ENCODE measurements at places on chromosomes 1 and 21.

DNA sequence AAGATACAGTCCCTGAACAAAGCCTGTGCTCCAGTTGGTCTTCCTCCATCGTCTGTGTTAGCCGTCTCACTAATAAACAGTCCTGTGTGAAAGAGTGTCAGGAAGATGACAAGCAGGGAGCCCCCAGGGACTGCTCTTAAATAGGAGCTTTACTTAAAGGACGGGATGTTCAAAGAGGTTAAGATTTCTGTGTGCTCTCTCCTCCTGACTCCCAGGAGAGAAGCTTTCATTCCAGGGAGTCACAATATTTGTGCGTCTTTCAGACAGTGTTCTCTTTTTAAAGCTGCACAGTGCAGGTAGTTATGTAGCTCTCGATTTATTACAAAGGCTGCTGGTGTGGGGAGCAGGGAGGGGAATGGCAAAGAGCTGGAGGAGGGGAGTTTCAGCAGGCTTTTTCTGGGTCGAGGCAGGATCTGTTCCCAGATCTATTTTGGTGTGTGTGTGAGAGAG, 43.5 kb downstream of the STYXL2 start:
- DNase-seq = no peak

DNA sequence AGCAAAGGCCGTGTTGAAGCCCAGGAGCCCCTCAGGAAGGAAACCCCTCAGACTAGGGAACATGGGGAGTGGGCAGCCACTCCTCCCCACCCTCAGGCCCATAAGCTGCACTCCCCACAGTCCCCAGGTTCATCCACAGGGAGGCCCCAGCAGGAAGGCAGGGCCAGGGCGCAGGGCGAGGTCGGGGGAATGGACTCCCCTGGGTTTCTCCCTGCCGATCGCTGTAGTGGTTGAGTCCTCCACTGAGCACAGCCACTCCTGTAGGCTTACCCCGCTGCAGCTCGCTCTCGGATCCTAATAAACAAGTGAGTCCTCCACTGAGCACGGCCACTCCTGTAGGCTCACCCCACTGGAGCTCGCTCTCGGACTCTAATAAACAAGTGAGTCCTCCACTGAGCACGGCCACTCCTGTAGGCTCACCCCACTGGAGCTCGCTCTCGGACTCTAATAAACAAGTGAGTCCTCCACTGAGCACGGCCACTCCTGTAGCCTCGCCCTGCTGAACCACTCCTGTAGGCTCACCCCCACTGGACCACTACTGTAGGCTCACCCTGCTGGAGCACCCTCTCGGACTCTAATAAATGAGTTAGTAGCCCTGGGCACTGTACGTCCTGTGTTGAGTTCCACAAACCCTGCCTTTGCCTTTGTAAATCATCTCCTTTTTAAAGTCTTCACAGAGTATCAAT, 16.2 kb upstream of the COL18A1 start:
- no peak for DNase-seq

DNA sequence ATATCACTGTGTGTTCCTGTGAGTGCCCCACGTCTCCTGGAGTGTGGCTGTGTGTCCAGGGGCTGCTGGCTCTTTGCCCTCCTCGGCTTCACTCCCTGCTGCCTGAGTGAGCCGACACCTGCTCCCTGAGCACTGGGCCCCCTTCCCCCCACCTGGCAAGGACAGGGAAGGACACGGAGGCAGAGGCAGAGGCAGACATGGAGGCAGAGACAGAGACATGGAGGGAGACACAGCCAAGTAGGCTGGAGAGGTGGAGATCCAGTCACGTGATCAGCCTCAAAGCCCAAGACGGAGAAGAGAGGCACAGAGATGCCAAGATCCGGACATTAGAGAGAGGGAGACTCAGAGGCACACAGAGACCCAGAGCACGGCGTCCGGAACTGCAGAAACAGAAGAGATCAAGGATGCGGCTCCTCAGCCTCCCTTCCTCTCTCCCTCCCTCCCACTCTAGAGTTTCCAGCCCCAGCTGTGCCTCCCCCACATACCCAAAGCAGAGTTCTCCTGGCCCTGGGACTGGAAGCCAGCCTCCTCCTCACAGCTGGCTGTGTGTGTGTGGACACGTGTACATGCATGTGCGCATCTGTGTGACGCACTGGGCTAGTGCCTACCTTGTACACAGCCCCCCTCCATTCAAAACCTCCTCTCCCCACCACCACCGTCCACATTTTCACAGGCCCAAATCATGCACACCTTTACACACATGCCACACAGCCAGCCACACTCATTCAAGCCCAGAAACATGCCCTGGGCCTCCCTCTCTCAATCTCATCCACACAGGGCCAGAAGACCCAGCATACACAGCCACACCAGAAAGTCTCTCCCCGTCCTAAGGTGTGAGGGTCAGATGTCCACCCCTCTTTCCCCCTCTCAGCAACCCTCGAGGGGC, 39.1 kb upstream of the WASF2 start:
- no peak for DNase-seq

DNA sequence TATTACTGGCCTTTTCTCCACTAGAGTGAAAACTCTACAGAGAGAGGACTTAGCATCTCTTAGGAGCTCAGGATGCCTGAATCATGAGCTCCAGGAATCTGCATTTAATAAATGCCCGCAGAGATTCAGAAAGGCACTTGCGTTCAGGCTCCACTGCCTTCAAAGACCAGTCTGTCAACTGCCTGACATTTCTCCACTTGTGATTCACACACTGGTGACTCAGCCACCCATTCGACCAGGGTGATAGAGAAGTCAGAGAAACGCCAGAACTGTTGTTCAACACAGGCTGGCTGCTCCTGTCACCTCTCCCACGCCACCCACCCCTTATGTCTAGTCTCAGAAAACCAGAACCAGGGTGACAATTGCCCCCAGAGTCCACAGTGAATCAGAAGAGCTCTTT, 26.9 kb upstream of the LBR start:
- peak; percentile 58 for DNase-seq

DNA sequence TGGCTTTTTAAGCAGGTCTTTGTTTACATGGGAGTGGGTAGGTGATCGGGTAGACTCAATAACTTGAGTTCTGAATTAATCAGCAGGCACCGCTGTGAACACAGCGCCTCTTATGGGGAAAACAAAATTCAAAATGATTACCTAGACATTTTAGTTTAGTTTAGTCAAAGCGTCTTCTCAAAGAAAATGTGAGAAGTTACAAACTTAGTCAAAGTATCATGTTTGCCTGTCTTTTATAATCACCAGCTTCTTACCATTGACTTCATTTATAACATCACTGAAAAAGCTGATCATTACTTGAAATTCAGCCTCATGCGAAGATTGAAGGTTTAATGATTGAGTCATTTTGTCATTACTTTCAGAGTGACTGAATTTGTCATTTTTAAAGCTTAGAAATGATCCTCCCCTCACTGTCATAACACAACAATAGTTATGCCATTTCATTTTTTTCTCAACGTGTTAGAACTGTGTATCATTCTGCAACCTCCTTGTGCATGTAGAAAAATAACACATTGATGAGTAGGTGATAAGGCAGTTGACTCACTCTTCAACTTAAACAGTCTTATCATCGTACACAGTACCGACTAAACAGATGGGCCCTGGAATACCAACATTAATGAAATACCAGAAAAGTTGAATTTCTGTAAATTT, 188.5 kb downstream of the NFIA start:
- DNase-seq = no peak

GRCh38 chr1:89364954-89365550, 1.2 kb downstream of the GBP6 start:
- no peak for DNase-seq

GRCh38 chr1:98420376-98421084, 241.0 kb upstream of the SNX7 start:
- DNase-seq = no peak

DNA sequence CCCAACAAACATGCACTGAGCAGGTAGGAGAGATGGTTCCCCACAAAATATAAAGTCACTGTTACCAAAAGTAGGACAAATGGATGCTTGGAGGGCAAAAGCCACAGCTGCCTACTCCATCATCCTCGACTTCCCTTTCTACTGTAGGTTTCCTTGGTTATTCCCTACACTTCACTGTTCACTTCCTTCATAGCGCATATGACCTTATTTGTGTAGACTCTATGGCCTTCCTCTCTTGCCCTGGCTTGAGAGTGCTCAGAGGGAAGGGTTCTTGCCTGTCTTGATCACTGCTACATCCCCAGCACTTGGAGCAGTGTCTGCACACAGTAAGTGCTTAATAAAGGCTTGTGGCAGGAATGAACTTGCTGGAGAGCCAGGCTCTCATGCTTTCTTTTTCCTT, 14.6 kb upstream of the TRNP1 start:
- no peak for DNase-seq

GRCh38 chr1:10943991-10944730, 68.3 kb upstream of the TARDBP start:
- no peak for DNase-seq

DNA sequence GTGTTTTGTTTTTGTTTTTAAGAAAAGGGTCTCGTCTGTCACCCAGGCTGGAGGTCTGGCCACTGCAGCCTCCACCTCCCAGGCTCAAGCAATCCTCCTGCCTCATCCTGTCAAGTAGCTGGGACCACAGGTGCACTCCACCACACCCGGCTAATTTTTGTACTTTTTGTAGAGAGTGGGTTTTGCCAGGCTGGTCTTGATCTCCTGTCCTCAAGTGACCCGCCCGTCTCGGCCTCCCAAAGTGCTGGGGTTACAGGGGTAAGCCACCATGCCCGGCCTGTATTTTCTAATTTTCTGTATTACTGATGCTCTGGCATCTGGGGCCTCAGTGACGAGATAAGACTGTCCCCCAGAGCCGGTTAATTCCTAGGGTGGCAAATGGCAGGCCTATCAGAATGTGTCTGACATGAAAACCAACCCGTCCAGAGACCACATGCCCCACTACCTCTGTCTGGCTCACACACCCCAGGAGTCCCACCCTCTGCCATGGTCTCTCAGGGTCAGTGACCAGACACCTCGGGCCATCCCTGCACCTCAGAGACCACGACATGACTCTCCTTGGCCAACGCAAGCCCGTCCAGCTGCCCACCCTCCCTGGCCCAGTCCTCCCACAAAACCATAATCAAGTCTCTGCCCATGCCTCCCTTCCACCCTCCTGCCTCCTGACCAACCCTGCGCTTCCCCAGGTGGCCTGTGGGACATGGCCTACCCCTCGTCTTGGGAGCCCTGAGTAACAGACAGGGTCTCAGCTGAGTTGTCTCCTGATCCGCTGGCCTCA, 12.5 kb downstream of the NPHP4 start:
- no peak for DNase-seq

DNA sequence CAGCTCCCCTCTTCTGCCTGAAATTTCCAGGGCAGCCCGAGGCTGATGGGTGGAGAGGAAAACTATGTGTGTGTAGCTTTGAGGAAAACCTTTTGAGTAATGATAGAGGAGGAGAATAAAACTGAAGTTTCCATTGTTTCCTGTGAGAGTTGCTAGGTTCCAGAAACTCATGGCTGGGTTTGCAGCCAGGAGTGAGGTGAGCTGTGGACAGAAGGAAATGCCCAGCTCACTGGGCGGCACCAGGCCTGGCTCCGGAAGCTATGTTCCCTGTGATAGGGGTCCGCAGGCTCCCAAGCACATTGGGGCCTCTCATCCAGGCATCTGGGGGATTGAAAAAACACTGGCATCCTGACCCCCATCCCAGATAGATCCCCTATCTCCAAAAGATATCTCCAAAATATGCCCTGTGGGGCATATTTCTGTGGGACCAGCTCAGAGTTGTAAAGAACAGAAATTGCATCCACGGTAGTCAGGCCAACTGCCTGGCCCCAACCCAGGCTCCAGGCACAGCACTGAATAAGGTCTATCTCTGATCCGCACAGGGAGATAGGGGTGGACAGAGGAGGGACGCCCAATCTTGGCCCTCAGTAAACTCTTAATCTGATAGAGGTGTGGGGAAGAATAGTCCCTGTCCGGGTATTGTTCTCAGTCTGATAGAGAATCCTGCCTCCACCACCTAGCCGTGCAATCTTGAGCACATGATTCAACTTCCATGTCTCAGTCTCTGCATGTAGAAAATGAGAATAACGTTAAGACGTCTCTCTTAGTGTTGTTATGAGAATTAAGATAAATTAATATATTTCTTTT, 1.8 kb upstream of the HSPG2 start:
- no peak for DNase-seq

DNA sequence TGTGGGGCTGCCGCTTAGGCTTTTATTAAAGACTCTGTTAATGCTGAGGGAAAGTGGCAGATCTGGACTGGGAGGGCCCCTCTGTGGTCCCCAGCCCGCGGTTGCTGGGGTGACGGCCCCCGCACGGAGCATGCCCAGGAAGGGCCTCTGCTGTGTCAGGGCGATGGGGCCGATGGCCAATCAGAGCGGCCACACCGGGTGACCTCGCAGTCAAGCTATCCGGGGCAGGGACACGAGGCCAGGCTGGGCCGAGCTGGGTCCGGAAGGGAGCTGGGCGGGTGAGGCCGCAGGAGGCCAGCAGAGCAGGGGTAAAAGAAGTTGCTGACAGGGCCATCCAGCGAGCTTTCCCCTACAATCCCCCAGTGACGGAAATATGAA, 145.1 kb downstream of the CASZ1 start:
- DNase-seq = no peak

- no peak for DNase-seq
Observed at GRCh38 chr1:89519779-89520358, 4.8 kb upstream of the LRRC8B start.

- no peak for DNase-seq
Observed at GRCh38 chr1:85087659-85088407, 39.5 kb upstream of the MCOLN3 start.

- no peak for DNase-seq
Observed at GRCh38 chr1:227884370-227885134, 63.2 kb downstream of the WNT9A start.

Measured in stimulated activated CD8-positive, alpha-beta memory T cell treated with anti-CD3 and anti-CD28 coated beads, Interleukin-2, amount 100 ng/mL, for 48 hours (primary cell).